M059J (cell line): ENCODE measurements at places on chromosomes 16 and 17.

DNA sequence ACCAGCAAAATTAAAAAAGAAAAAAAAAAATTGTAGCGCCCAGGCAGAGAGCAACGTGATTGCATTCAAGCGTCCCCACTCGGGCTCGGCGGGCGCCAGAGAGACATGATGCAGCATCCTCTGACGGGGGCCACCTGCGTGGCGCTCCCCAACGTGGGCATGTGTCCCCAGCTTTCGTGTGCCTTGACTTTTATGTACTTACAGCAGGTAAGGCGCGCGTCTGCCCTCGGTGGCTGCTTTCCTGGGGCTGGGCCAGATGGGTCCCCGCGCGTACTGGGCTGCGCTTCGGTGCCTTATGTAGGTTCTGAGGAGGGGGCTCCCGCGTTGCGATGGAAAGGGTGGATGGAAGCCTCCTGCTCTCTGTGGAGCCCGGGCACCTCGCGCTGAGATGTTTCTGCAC, 28.4 kb upstream of the RBFOX1 start:
- DNase-seq, result no peak

- peak; percentile 52 for DNase-seq
These were observed 4.7 kb upstream of the MMP15 start for GRCh38 chr16:58020628-58021521.

GRCh38 chr17:40341808-40342503, 22.6 kb downstream of the GJD3 start:
- peak; percentile 67 for DNase-seq

DNA sequence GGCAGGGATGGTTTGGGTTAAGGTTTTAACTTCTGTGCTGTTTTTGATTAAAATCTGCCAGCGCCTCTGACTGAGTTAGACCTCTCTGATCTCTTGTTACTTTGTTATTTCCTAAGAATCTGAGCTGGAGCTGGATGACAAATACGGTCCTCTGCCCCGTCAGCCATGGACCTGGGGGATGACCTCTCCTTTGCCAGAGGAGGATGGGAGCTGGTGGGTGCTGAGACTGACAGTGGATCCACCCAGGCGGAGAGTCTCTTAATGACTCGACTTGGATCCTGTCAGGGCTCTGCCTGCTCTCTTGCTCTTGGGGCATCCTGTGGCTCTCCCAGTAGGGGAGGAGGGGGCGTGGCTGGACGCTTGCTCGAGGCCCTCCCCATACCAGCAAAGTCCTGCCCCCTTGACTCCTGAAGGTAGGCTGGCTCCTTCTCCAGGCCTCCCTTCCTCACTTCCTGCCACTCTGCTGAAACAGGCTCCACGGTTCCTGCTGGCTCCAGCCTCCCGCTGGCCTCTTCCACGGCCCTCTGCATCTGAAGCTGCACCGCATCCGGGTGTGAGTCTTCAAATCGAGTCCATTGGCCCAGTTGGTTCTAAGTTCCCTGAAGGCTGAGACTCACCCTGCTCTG, 24.8 kb upstream of the MAP3K14 start:
- peak; percentile 94 for DNase-seq

GRCh38 chr16:53966821-53967571, 263.0 kb downstream of the FTO start:
- DNase-seq, result no peak

GRCh38 chr17:15019158-15019557, 246.0 kb downstream of the PMP22 start:
- DNase-seq, result no peak

GRCh38 chr16:9238346-9238745, 146.9 kb downstream of the HAPSTR1 start:
- DNase-seq, result no peak

DNA sequence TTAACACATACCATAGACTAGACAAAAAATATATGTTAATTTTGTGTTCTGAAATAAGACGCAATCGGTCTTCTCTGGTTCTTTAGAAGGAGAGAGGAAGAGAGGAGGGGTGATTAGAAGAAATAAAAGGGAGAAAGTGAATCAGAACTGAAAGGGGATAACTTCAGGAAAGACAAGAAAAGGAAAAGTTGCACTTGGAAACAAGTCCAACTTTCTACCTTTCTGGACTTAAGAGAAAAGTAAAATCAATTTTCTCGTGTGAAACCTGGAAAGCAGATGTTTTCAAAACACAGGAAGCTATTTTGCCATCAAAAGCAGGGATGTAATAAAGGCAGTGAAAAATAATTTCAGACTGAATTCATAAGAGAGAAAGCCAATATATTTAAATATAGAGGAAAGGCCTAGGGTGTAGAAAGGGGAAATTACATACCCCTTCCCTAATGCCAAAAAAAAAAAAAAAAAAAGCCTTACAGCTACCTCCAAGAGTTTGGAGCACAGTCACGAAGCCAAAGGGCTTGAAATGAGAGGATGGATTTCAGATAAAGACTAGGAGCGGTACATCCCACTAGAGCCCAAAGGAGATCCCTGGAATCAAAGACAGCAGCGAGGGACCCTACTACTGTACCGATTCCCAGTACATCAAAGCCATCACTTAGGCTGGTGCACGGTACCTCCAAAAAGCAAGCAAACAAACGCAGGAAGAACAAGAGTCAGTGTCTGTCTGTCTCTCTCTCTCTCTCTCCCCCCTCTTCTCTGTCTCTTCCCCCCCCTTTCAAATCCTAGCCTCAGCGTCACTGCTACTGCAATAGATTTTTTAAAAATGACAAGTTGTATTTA, 12.1 kb upstream of the ZFHX3 start:
- DNase-seq, result no peak

GRCh38 chr16:85253084-85253941, 141.0 kb upstream of the CIBAR2 start:
- DNase-seq, result peak; percentile 35

DNA sequence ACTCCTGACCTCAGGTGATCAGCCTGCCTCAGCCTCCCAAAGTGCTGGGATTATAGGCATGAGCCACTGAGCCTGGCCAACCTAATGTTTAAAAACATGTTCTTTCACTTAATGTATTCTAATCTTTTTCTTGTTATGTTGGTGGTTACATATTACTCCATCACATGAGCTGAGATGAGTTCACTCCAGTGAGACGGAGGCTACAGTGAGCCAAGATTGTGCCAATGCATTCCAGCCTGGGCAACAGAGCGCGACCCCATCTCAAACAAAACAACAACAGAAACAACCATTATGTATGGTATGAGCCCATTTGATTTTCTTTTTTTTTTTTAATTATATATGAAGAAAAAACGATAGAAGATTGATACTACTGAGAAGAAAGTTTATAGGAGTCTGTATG, 39.6 kb downstream of the SLC39A11 start:
- DNase-seq, result no peak

GRCh38 chr16:55700961-55701360, 45.2 kb downstream of the SLC6A2 start:
- no peak for DNase-seq

GRCh38 chr17:28758411-28759121, 14.8 kb downstream of the TRAF4 start:
- DNase-seq, result no peak

DNA sequence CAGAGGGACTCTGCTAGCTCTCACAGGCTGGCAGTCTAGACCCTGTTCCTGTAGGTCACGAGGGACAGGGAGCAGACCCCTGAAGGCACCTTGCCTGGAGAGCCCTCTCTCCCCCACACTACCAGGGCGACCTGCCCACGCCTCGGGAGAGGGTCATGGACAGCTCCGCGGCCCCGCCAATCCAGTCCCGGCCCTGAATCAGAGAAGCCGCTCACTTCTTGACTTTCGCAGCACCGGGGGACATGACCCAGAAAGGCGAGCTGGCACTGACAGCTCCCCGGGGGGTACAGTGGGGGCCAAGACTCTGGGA, 5.1 kb downstream of the KIFC3 start:
- no peak for DNase-seq

DNA sequence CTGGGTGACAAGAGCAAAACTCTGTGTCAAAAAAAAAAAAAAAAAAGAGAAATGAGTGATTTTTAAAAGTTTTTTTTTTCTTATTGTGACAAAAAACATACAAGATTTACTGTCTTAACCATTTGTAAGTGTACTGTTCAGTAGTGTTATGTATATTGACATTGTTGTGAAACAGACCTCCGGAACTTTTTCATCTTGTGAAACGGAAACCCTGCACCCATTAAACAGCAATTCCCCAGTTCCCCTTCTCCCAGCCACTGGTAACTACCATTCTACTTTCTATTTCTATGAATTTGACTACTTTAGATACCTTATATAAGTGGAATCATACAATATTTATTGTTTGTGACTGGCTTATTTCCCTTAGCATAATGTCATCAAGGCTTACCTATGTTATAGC, 18.7 kb downstream of the DUS2 start:
- DNase-seq, result no peak

DNA sequence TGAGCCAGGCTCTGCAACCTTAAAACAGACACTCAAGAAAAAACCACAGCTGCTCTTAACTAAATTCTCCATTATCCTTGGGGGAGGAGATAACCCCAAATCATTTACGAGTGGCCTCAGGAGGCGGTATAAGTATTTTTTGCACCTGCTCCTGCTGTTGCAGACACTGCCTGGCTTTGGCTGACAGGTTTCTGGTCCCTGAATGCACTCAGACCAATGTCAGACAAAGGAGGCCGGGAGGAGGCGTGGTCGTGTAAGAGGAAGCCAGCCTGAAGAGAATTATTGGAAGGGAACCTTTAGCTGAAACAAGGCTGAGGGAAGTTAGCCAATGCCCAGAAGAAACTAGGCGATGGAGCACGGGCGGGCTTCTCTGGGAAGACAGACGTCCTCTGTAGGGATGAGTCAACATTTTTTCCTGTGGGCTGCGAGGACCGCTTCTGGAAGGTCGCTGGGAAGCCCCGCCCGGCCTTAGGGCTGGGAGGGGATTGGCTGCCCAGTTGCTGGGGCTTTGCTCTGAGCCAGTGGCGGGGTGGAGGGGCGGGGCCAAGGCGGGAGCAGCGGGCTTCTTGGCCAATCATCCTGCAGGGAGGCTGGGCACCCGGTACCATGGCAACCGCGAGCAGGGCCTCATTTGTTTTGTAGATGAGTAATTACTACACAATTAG, 82.3 kb downstream of the CCDC182 start:
- DNase-seq, result peak; percentile 99

DNA sequence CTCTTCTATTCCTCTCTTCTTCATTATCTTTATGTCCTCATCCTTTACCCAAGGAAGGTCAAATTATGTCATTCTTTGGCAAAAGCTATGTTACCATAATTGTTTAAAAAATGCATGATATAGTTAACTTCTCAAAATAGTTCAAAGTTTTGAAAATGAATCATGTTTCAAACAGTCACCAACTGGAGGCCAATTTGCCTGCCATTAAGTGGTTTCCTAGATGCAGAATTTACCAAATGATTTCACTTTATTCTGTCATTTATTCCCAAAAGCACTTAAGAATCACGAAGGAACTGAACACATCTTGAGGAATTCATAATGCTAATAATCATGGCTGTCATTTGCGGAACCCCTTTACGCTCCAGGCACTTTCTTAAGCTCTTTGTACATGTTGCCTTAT, 190.9 kb upstream of the CDH11 start:
- peak; percentile 55 for DNase-seq

DNA sequence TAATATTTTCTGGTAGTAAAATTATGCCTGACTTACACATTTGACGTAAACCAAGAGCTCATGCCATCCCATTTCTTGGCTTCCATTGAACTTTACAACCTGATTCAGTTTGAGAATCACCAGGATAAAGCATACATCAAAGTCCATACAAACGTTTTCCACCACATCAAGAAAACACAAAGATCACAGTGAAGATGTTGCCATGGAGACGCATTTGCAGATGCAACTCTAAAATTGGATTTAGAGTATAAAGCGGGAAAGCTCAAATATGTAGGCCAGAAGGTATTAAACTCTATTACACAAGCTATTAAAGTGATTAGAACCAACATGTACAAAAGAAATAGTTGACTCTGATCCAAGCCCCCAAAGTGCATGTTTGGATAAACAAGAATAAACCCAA, 10.4 kb downstream of the C16orf46 start:
- DNase-seq, result no peak

DNA sequence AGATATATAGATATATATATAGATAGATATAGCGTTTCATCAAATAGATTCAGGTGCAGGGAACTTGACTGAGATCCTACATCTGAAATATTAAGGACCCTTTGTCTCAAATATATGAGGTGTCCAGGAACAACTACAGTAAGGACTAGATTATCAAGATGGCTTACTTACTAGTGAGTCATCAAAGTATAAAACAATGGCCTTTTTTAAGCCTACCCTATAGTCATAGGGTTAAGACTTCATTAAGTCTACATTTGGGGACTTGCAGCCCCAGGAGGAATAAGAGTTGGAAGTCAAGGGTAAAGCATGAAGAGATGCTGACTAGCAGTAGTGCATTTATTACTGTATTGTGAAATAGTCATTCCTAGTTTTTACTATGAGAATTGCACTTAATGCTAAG, 1023.4 kb downstream of the CDH11 start:
- no peak for DNase-seq

DNA sequence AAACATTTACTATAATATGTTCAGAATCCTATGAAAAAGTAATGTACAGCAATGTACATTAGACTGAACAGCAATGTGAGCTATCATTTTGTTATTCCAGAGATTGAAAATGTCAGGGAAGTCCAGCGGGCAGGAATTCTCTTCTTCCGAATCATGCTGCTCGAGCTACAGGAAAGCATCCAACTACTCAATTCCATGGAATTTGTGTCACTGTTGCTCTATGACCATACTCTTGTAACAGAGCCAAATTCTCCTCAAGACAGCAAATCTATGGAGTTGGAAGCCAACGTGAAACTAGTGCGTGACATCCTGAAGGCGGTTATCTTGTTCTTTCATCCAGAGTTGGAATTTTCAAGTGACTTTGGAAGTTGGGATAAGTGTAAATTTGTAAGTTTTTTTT, 24.8 kb upstream of the NSRP1 start:
- DNase-seq, result peak; percentile 80

- DNase-seq, result no peak
These were observed 968 bp downstream of the MRPL28 start for GRCh38 chr16:369275-369865.

DNA sequence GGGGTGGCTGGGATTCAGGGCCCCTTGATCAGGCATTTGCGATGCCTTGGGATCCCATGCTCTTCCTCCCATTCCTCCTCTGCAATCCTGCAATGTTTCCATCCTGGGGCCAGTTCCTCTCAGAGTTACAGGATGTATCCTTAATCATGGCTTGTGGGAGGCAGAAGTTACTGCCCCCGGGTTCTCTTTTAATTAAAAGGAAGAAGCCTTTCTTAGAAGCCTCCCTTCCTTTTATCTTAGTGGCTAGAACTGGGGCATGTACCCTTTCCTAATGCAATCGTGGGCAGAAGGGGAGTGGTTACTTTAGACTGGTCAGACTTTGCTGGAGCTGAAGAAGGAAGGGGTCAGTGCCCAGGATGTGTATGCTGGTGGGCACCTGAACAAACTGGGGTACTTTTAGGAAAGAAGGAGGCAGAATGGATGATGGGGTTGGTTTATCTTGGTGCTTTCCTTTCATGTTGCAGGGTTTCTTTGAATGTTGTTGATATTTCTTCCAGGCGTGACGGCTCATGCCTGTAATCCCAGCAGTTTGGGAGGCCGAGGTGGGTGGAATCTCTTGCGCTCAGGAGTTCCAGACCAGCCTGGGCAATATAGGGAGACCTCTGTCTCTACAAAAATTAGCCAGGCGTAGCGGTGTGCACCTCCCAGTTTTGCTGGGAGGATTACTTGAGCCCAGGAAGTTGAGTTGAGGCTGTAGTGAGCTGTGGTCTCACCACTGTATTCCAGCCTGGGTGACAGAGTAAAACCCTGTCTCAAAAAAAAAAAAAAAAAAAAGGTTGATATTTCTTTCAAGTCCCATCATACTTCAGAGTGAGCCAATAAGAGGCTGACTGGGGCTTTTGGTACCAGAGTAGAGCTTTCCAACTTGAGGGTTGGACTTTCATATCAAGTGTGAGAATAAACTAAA, 13.2 kb upstream of the SPN start:
- DNase-seq, result no peak

- DNase-seq, result no peak
These were observed 477 bp upstream of the OSGIN1 start for GRCh38 chr16:83952587-83952939.
